ENCODE measurements at places on chromosomes 1 and 21.

- peak; percentile 85 for DNase-seq
Measured at GRCh38 chr21:16194095-16194787, 464.5 kb downstream of the USP25 start.

DNA sequence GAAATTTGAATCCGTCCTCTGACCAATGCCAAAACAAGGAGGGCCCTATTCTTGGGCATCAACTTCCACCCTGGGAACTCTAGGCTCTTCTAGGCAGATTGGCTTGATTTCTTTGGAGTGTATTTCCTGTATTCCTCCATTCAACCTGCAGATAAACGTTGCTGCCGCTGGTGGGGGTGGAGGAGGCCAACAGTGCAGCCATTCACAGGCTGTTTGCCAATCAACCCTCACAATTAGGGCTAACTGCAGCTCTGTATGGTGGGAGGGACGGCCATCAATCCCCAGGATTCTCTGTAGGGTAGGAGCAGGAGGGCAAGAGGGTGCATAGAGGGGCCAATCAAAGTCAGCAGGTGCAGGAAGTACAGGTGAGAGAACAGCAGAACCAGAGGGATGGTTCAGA is 273.1 kb upstream of the PROX1 start:
- no peak for DNase-seq

DNA sequence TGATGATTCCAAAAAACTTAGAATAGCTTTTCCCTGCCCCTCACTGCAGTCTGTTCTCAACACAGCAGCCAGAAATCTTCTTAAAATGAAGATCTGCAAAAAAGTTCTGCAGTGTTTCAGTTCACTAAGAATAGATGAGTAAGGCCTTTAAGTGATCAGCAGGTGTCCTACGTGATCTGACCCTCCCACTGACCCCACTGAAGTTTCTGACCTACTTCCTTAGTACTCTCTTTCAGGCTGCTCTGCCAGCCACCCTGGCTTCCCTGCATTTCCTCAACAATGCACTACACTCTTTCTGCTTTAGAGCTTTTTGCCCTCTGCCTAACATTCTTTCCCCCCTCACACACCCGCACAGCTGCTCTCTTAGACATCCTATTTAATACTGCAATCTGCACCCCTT is 182.5 kb downstream of the AKT3 start:
- no peak for DNase-seq

DNA sequence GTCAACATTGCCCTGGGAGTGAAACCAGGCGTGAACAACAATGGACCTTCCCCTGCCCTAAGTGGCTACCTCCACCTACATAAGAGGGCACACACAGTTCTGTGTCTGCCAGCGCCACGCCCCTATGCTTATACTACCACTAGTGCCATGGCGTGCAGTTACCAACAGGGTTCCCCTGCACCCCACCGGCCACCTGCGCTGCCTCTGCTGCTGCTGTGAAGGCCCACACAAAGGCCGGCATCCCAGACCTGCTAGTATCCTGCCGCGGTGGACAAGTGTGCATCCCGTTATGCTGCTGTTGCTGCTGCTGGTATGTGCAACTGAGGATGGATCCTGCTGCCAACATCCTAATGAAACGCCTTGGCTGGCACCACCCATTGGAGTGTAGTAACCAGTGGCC is 75.7 kb downstream of the INTS7 start:
- no peak for DNase-seq

DNA sequence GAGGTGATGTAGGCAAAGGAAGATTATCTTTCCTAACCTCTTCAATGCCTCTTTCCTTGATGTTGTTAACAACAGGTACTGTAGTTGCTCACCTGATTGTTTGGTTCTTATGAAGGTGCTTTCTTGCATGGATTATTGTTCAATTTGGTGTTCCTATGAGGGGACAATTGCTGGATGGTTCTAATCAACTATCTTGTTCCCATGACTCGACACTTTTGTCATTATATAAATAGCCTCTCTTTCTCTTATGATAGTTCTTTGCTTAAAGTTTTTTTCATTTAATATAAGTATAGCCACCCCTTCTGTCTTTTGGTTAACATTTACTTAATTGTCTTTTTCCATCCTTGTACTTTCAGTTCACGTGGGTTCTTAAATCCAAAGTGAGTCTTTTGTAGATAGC is 35.5 kb downstream of the OR10R2 start:
- no peak for DNase-seq

- DNase-seq, result no peak
Measured at GRCh38 chr1:209672705-209673630, 2.2 kb upstream of the G0S2 start.

- no peak for DNase-seq
Measured at GRCh38 chr1:222561656-222562055, 13.8 kb upstream of the HHIPL2 start.

DNA sequence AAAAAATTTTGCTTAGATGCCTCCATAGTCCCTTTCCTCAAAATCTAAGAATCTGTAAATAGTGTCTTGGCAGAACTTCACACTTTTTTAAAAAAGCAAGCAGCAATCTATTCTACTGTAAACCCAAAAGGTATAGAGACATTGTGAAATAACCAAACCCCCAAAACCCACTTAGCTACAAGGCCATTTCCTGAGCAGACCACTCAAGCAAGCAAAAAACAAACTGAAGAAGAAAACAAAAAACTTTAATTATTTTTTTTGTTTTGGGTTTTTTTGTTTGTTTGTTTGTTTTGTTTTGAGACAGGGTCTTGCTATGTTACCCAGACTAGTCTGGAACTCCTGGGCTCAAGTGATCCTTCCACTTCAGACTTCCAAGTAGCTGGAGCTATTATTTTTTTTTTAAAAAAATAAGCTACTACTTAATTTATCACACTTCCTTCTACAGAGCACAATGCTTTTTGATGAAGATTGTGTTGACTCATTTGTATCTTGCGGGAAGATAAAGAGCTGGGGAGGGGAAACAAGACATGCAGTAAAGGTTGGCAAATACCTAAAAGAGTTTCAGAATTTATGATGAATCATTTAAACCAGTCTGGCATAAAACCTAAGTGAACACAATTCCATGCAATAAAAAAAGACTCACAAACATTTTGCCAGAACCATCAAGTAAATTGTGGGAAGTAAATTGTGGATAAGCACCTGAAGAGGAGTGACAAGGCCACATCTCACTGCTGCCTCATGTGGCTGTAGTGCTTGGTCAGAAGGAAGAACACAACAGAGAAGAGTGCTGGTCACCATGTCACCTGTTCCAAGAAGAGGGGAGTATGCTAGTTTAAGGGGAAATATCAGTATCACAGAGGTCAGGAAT is 2.7 kb upstream of the PTPN22 start:
- DNase-seq, result no peak

GRCh38 chr1:115296981-115297380 is 41.1 kb downstream of the NGF start:
- no peak for DNase-seq

DNA sequence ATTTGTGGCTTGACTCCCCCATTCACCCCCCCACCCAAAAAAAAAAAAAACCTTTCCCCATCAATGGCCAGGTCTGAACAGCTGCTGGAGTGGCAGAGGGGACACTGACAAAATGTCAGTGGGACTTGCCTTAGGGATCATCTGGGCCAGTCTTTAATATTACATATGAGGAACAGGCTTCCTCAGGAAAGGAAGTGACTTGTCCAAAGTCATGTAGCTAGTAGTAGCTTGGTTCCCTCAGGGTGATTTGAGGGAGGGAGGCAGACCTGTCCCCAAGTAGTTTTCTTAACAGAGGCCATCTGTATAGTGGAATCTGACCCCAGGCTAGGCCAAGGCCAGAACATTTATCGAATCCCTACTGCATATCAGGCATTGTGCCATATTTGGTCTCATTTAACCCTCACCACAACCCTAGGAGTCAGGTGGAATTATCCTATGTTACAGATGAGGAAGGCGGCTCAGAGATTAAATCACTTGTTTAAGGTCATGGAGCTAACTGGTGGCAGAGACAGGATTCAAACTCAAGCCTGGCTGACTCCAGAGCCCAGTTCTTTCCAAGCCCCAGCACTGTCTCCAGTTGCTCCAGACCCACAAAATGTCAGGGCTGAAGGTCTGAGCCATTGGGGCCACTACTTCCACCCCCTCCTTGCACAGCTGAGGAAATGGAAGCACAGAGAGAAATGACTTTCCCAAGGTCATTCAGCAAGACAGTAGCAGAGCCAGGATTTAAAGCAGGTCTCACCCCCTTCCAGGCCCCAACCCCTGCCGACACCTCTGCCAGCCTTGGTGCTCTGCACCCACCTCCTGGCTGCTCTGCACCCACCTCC is 10.4 kb downstream of the ZBTB7B start:
- no peak for DNase-seq

DNA sequence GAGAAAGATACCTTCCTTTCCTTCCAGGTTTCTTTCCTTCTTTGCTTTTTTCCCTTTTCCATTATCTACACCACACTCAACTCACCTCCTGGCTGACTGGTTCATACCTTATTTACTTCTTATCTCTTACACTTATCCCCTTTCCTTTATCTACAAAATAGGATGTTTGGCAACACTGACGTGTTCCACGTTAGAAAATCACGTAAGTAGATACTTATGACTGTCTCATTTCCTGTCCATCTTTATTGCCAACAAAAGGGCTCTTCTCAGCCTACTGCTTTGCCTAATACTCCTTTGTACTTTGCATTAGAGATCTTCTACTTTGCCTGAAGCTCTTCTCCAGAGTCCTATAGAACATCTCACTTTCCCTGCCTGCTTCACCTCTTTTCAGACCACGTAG is 25.1 kb downstream of the SYNJ1 start:
- no peak for DNase-seq

Measured in myocyte (in vitro differentiated cells).